ENCODE measurements at places on chromosomes 6 and 20. TPM values are rescaled to one million over a fixed set of nuclear protein-coding genes. Genes with fewer than 3 reads are reported as not detected.

Gene PAX1
- not detected for total RNA-seq

Gene B3GAT2
- total RNA-seq = not detected

Gene PRL
- total RNA-seq = not detected

GRCh38 chr6:49333345-49334125, 129.5 kb downstream of the MMUT start:
- H3K4me3 ChIP-seq = no peak overlapping the region
- no peaks in the 10 kb centered on the region for H3K36me3 ChIP-seq
- no peak overlapping the region for H3K27ac ChIP-seq
- DNase-seq = no peak

DNA sequence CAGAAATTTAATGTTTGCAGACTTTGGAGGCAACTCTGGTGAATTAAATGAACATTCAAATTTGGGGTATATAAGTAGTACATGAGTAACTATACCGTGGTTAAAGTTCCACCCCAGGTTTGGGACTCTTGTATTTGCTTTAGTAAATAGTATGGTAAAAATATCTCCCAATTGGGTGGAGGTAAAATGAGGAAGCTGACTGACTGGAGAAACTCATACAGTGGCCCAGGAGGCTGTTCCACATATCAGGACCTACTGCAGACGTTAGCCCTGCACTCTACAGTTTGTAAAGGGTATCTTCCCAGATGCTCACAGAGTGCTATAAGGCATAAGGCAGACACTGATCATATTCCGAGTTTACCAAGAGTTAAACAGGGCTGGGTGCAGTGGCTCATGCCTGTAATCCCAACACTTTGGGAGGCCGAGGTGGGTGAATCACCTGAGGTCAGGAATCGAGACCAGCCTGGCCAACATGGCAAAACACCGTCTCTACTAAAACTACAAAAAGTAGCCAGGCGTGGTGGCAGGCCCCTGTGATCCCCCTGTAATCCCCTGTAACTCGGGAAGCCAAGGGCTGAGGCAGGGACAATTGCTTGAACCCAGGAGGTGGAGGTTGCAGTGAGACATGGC, 53.7 kb downstream of the CPXM1 start:
- no peaks in the 10 kb centered on the region for H3K36me3 ChIP-seq
- no peak for DNase-seq

DNA sequence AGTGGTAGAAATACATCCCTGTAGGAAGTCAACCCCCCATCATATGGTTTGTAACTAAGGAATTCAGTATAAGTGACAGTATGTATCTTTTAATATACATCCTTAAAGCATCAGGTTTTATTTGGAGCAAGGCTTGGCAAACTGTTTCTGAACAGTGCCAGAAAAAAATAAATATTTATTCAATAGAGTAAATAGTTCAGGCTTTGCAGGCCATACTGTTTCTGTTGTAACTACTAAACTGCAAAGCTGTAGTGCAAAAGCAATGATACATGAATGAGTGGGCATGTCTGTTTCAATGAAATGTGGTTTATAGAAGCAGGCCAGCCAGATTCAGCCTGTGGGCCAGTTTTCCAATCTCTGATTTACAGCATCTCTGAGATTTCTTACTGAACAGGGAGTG, 977 bp downstream of the MEI4 start:
- no peaks in the 10 kb centered on the region for H3K27me3 ChIP-seq
- H3K4me3 ChIP-seq = no peak overlapping the region
- no peak for DNase-seq
- no peaks in the 10 kb centered on the region for H3K4me1 ChIP-seq

GRCh38 chr6:157246771-157247484, 76.4 kb downstream of the TMEM242 start:
- no peak overlapping the region for H3K4me3 ChIP-seq
- H3K27ac ChIP-seq = no peak overlapping the region
- H3K27me3 ChIP-seq = no peaks in the 10 kb centered on the region
- H3K36me3 ChIP-seq = no peaks in the 10 kb centered on the region
- no peaks in the 10 kb centered on the region for H3K4me1 ChIP-seq

DNA sequence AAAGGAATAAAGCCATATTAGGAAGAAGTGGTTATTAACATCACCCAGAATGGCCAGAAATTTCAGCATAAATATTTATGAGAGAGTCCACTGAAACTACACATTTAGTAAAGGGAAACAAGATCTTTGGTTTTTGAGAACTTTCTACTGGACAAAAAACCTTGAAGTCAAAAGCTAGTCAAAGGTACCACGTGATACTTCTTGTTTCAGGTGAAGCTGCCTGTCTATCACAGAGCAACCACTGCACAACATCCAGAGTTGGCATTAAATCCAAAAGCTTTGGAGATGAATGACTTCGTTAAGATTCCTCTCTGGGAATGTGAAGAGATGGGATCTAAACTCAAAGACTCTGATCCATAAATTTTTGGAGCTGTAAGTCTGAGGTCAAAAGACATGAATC, 137.0 kb downstream of the KCNQ5 start:
- no peaks in the 10 kb centered on the region for H3K27me3 ChIP-seq
- no peak overlapping the region for H3K27ac ChIP-seq
- no peak overlapping the region for H3K4me3 ChIP-seq
- no peaks in the 10 kb centered on the region for H3K36me3 ChIP-seq
- no peaks in the 10 kb centered on the region for H3K4me1 ChIP-seq

DNA sequence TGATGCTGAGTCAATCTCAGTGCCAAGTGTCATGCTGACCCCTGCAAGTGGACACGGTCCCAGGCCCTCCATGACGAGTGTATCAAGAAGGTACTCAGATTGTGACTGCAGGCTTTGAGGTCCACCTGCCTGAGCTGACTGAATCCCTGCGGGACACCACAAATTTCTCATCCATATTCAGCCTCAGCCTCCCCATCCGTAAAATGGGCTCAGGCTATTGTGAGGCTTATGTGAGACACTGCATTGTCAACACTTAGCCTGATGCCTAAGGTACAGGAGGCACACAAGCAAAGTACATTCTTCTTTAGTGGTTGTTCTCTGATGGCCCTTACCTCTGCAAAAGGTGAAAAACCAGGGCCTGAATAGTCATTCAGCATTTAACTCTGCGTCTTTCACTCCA, 70.4 kb upstream of the NFATC2 start:
- DNase-seq = no peak
- H3K27me3 ChIP-seq = no peaks in the 10 kb centered on the region
- no peak overlapping the region for H3K27ac ChIP-seq
- no peaks in the 10 kb centered on the region for H3K36me3 ChIP-seq
- no peak overlapping the region for H3K4me3 ChIP-seq
- H3K4me1 ChIP-seq = no peaks in the 10 kb centered on the region

GRCh38 chr6:8207191-8207868, 105.0 kb upstream of the EEF1E1 start:
- no peak overlapping the region for H3K4me3 ChIP-seq
- H3K4me1 ChIP-seq = no peaks in the 10 kb centered on the region
- DNase-seq = no peak
- no peaks in the 10 kb centered on the region for H3K36me3 ChIP-seq

GRCh38 chr20:46651091-46651962, at the start of gene SLC13A3:
Gene SLC13A3, minus strand, starts transcription at chr20:46651459. Its CDS starts 38 bp downstream, at chr20:46651421.
- no peaks in the 10 kb centered on the region for H3K27me3 ChIP-seq
- no peak for DNase-seq
- no peak within 1 kb of the TSS for H3K27ac ChIP-seq
- H3K4me3 ChIP-seq = no peak within 1 kb of the TSS
- no peaks in the 10 kb centered on the region for H3K36me3 ChIP-seq
